ENCODE measurements at places on chromosomes 1 and 21.

GRCh38 chr1:95561346-95561745 lies 327.3 kb downstream of the RWDD3 start:
- DNase-seq, result no peak

GRCh38 chr21:28944296-28944695 lies 48.4 kb downstream of the LTN1 start:
- DNase-seq, result no peak

DNA sequence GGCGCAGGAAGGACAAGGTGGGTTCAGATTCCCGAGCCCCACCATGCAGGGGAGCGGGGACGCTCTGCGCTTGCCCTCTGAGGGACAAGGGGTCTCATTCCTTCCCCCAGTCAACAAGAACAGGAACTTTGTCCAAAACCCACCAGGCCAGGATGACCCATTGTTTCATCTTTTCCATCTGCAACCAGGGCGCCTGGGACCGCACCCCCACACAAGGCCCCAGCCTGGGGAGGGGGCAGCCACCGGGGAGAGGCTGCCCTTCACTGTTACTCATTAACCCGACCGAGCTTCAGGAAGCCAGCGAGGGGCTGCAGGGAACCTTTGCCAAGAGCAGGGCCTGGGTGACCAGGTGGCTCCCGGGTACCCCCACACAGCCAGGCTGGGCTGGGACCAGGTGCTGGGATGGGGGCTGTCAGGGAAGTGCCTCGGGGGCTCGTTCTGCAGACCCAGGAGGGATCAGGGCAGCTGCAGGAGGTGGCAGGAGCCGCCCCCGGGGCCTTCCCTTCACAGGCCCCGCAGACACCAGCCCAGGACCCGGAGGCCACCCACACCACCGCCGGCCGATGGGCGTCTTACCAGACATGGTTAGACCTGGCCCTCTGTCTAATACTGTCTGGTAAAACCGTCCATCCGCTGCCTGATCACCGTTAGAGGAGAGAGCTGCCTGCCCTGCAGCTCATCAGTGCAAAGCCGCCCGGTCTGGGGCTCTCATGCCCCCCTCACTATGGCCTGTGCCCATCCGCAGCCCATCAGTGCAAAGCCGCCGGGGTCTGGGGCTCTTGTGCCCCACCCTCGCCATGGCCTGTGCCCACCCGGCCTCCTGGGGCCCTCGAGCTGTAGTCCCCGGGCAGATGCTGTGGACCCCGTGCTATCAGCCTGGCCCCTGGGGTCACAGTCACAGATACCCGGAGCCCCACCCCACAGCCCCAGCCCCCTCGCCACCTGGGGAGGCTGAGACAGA lies 4.9 kb upstream of the TTLL10 start:
- no peak for DNase-seq

DNA sequence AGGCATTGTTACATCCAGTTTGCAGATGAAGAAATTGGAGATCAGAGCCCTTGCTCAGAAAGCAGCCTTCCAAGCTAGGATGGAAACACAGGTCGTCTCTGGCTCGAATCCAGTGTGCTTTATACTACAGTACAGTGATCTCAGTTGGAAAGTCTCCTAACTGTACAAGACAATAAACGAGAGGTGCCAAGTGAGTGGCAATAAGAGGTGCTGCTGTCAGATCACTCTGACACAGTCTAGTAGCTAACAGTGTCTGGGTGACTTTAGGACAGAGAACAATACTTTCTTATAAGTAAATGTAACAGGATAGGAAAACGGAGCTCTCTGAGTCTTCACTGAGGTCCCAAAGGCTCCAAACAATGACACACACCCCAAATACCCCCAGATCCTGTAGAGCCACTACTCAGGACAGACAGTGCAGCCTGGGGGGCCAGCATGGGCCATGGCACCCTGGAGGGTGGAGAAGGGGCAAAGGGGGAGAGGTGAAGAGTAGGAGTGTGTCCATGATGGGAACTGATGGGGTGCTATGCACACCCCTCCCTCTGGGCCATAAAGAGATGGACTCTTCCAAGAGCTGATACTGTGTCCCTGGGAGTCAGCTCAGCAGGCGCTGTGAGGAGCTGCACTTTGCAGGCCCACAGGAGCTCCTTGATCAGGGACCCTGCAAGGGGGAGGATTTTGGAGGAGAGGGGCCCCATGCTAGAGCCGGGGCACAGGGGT lies 3.3 kb downstream of the SH3BGR start:
- DNase-seq, result no peak

- DNase-seq, result no peak
Measured at GRCh38 chr1:35857830-35858229, 25.2 kb upstream of the AGO1 start.

- DNase-seq, result no peak
Measured at GRCh38 chr1:92538048-92538412, 51.3 kb upstream of the GFI1 start.

DNA sequence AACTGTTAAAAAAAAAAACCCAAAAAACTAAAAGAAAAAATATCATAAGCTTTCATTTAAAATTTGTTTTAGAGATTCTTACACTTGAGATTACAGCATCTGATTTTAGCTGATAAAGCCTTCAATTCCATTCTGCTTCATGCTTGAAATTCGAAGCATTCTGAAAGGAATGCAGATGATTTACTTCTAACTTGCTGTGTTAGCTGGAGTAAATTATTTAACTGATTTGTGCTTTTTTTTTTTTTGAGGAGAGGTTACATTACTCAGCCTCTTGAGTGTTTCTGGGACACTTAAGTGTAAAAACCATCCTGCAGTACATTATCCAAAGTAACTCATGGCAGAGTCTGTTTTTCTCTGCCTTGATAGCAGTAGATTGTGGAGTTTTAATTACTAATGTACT lies 4.5 kb upstream of the TRIM67 start:
- DNase-seq, result no peak

DNA sequence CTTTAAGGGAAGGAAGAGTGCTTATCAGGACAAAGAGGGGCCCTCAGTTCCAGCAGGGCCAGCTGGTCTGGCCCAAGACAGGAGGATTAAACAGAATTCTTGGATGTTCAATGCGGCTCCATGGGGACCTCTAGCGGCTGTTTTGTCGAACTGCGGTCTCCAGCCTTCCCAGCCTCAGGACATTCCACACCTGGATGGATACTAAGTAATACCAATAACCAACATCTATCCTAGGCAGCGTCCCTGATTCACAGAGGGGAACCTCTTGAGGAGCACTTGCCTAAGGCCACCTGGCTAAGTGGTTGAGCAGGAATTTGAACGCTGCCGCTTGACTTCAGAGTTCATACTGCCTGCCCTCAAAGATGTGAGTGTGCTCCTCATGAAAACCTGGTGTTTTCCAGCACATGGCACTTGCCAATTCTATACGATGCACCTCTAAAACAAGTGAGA lies 15.5 kb upstream of the CD247 start:
- DNase-seq, result no peak

GRCh38 chr1:3697810-3698209 lies 45.5 kb downstream of the TP73 start:
- DNase-seq, result no peak

DNA sequence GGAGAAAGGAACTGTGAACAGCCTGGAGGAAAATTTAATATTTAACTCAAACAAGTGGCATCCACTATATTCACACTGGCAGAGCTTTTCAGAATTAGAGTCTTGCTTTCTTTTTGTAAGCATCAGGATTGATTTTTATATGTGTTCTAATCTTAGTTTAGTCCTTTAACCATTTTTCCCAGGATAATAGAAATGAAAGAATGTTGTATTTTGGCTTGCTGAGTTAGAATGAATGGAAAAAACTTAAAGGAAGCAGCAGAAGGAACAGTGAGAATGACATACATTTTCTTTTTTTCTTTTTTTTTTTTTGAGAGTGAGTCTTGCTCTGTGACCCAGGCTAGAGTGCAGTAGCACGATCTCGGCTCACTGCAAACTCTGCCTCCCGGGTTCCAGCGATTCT lies 53.0 kb downstream of the ZC3H11B start:
- no peak for DNase-seq

DNA sequence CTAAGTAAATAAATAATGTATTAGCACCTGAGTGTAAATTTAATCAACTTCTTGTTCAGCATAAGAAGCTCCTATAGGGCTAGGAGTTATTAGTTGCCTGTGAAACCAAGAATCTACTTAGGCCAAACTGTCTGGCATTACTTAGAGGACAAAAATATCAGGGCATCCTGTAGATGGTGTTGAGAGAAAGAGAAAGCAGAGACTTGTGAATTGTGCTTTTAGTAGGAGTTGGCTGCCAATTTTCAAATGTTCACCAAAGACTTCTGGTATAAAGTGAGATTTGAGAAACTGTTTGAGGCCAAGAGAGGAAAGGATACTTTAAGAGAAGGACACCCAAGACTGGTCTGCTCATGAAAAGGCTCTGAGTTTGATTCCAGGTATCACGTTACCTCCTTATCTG lies 315.5 kb upstream of the DEPDC1 start:
- DNase-seq, result no peak

DNA sequence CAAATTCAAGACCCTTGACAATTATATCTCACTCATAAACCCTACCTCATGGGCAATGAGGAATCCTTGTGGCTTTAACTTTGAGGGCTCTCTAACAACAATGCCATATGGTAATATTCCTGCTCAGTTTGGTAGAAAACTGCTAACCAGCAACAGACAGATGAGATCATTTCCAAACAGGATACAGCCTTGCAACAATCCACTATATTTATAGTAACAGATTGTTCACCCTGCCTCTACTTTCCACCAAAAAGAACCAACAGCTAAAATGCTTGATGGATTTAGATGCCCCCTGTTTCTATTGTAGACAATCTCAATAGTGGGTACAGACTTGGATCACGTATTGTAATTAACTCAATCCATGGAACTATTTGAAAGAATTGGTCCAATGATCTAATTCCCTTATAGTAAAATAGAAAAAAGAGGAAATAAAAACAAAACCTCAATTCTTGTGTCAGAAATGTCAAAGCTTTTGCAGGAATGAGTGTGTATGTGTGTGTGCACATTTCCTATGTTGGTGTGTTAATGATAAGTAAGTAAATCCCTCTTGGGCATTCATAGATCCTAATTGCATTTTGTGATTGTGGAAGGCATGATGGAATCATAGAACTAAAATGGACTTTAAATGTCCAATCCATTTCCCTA lies 100.0 kb upstream of the EDEM3 start:
- no peak for DNase-seq

DNA sequence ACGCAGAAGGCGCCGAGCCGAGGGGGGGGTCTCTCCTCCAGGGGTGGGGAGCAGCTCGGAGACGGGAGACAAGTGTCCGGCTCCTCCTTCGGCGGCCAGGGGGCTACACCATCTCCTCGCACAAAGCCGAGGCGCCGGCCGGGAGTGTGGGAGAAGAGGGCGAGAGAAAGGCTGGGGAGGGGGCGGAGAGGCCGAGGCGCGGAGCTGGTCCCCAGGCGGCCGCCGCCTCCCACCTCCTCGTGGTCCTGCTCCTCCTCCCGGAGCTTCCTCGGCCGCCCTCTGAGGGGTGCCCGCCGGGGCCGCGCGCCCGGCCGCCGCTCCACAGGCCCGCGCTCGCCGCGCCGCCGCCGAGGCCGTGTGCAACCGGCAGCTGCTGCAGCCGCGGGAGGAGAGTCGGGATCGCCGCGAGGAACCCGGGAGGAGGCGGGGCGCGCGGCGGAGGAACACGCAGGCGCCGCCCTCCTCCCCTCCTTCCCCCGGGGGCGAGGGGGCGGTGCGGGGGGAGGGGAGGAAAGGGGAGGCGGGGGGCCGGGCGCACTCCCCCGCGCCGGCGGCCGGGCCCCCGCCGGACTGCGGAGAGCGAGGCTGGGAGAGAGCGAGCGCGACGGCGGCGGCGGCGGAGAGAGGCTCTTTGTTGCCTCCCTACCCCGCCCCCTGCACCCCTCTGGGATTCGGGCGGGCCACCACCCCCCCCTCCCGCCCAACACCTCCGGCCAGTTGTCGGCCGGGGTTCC lies at the start of gene ENAH:
Gene ENAH, minus strand, starts transcription at position 395 of the 734 bp plus-strand sequence. CDS start 433 bp downstream, outside the sequence.
- DNase-seq, result no peak

DNA sequence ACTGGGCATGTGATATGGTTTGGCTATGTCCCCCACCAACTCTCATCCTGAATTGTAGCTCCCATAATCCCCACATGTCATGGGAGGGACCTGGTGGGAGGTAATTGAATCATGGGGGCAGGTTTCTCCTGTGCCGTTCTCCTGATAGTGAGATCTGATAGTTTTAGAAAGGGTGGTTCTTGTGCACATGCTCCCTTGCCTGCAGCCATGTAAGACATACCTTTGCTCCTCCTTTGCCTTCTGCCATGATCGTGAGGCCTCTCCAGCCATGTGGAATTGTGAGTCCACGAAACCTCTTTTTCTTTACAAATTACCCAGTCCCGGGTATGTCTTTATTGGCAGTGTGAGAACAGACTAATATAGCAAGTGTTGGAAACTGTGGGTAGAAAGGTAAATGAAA lies 99.5 kb upstream of the HMCN1 start:
- no peak for DNase-seq

DNA sequence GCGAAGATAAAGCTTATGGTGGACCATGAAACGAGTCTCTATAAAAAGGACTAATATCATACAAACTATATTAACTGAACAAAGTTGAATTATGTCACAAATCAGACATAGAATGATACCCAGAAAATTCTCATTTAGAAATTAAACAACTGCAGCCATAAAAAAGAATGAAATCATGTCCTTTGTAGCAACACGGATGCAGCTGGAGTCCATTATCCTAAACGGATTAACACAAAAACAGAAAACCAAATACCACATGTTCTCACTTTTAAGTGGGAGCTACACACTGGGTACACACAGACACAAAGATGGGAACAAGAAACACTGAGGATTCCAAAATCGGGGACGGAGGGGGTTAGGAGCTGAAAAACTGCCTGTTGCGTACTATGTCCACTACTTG lies 11.5 kb downstream of the COP1 start:
- DNase-seq, result no peak

DNA sequence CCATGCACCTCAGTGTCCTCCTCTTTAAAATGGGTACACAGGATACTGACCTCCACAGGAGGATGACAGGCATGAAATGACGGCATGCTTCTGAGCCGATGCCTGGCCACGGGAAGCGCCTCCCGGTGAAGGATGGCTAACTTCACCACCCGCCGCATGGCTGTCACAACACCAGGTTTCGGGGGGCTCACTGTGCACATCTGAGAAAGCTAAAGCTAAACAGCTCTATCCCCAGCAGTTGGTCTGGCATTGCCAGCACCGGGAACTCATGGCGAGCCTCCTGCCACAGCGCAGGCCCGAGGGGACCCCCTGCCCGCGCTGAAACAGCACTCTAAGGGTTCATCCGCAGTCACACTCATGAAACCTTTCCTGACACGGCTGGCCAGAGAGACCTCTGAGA lies 16.0 kb downstream of the NPHP4 start:
- no peak for DNase-seq

DNA sequence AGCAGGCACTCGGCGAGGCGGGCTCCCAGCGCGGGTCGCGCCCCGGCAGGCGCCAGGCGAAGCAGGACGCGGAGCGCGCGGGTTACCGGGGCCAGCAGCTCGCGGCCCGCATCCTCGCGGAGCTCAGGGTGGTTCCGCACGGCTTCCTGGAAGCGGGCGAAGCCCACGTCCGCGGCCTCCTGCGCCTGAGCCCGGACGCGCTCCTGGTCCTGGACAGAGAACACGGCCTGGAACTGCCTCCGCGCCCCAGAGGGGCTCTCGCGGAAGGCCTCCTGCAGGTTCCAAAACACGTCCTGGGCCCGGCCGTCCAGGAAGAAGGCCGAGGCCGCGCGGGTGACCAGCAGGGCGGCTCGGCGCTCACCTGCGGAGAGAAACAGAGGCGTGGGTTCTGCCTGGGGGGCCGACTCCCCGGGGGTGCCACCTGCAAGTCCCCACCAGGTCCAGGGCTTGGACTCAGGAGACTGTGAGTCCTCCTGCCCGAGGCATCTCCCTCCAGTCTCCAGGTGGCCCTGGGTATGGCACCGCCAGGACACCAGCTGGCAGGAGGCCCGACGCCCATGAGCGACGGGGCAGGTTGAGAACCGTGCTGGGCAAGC lies 11.4 kb downstream of the TTC34 start:
- no peak for DNase-seq

- DNase-seq, result no peak
Measured at GRCh38 chr1:167748906-167749305, 27.1 kb downstream of the MPZL1 start.
